SK-N-MC (cell line): ENCODE measurements at places on chromosomes 3 and 15.

DNA sequence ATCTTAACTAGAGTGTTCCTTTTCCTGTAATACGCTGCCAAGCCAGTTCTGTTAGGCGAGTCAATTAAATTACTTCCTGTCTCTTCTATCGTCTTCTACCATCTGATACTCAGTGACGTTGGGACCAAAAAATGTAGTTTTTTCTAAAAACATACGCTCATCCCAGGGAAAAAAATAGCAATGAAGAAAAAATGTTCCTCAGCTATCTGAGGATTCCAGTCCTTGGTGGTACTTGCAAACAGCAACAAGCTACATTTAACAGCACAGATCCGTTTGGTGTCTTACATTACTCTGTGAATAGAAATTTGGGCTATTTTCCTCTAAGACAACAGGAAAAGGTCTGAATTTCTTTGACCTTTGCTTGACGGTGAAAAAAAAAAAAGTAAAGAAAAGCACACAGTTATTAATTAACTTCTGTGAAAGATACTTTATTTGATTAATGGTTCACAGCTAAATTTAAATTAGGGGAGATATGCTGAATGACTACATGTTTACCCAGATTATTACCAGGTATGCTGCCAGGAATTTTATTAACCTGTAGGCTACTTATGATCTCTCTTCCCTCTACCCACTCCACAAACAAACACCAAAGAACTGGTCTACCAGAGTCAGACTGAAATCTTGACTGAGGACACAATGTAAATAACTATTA is 254.4 kb upstream of the ZPLD1 start:
- DNase-seq = peak; percentile 77

- no peak for DNase-seq
Observed at GRCh38 chr3:43949594-43949993, 258.9 kb downstream of the ABHD5 start.

DNA sequence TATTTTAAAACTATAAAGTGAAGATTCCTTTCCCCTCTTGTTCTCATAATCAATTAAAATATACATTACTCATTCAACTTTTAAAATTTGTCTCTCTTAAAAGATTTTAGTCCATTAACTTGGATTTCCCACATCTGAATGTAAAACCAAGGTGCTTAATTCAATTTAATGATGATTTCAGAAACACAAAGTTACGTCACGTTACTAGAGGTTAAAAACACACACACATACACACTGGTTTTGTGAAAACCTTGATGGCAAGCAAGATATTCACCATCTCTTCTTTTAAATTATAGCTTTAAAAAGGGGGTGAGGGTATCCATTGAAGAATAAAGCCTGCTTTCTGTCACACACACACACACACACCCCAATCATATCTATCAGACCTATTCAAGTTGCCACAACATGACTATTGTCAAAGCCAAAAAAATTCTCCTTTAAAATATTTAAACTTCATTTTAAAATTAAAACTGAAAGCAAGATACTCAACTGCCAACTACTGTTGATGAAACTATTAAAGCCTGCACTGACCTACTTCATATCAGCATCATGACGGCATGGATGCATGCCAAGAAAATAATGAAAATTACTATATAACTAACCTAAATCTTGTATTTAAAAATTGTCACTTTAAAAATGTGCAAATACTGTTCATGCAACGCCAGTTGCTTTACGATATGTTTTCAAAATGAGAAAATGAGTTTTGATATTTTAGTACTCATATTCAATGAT is 2.1 kb downstream of the RFX7 start:
- no peak for DNase-seq

DNA sequence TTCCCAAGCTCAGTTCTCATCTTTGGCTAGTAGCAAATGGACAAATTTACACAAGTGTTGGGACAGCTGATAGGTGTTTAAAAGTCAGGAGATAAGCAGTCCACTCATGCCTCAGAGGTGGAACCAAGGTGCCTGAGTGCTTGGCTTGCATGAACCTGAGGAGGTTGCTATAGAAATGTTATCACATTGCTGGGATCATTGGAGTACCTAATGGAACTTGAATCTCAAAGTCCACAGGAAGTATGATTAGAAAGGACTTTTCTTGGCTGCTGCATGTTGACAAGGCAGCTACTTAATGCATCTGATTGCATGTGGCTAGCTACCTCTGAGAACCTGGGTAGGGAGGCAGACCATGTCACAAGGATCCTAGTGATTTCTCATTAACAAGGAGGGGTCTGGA is 39.5 kb upstream of the C3orf80 start:
- DNase-seq = no peak

DNA sequence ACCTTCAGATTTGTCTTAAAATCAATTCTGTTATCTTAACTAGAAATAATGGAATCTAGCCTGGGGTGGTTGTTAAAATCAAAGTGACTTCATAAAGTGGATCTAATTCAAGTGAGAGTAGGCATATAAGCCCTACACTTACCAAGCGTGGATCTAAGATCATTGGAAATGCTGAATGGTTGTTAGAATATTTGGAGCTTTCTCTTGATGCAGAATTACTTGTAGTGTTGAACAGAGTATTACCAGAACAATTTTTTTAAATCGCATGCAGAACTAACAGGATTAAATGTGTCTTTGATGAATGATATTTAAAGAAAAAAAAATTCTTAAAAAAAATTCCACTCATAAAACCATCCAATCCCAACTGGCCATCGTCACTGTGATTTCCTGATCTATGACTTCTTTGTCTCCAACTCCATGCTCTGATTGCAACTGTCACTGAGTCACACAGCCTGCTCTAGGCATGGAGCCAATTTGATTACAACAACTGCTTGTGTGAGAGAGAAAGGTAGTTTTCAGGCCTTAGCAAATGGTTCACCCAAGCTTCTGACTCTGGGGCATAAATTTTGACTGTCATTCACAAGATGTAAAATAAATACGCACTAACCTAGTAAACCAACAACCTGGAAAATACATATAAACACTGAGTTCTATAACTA is 25.9 kb upstream of the SPRED1 start:
- no peak for DNase-seq
